ENCODE measurements at places on chromosomes 12 and 14.

DNA sequence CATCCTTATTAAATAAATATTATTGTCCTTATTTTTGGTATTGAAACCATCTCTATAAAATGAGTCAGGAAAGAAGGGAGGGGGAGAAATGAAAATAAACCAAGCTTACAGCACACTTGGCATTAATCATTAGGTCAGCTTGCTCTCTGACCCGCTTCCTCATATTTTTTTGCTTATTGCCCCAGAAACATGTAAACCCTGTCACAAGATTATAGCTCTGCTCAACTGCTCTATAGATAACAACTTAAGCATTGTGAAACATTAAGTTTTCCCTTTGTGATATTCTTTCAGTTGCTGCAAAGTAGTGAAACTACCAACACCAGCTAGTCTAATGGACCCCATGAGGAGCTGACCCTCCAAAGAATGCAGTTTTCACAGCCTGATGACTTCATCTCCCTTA is 819.5 kb downstream of the SLC16A7 start:
- DNase-seq = no peak

DNA sequence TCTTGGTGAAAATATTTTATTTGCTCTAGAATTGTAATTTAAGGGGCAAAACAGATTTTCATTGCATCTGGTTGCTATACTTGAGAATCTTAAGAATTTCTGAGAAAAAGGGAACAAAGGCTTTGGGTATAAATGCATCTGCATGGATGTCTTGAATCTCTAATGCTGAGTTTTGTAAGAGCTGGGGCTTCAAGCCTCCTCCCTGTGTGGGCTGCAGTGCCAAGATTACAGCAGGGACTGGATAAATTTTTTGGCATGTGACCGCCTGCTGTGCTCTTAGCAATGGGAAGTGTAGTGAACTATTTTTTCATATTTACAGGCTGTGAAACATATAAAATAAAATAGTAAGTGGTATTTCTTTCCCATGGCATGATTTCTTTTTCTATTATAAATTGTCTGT is 70.0 kb downstream of the SLC38A6 start:
- DNase-seq = no peak

GRCh38 chr14:35384455-35385041 is 20.0 kb downstream of the NFKBIA start:
- no peak for DNase-seq

DNA sequence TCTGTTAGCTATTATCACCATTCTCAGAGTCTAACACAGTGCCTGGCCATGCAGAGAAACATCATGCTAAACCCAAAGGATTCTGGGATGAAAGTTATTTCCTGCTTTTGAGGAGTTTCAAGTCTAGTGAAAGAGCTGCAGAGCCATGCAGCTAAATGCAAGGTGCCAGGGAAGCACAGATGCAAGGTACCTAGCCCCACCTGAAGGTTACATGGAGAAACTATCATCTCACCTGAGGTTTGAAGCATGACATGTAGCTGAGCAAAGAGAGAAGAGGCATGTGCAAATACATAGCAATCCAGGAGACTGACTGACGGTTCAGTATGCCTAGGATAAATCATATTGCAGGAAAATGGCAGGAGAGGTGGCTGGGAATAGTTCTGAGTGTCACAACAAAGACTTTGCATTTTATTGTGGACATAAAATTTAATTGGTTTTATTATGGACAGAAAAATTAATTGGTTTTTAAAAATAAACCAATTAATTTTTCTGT is 170.4 kb downstream of the PRKD1 start:
- no peak for DNase-seq

DNA sequence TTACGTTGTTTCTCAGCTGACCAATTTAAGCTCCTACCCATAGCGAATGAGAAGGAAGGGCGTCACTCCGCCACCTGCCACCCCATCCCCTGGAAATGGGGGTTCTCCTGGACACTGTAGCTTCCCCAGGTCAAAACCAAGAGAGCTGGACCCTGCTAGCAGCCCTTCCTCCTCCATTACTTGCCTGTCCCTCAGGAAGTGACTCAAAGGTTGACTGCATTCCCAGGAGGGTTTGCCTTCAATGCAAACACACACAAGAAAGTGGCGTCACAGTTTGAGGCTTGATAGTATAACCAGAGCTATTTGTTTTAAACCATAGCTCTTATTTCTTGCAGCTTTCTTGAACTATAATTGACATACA is 79.1 kb downstream of the KCNK13 start:
- DNase-seq = no peak

DNA sequence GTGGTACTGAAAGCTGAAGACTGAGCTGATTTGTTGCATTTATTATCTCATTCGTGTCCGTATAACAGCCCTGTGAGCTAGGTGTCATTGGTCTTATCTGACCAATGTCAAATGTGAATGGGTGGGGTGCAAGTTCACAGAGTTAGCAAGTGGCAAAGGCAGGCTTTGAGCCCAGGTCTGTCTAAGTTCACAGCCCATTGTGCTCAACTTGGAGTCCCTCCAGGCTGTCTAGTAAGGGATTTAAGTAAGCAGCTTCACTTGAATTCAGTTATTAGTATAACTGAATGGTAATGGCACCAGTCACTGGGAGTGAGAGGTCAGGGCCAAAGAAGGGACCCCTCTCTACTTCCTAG is 8.5 kb downstream of the C1S start:
- no peak for DNase-seq
